ENCODE measurements at places on chromosomes 6 and 20. TPM values are rescaled to one million over a fixed set of nuclear protein-coding genes. Genes with fewer than 3 reads are reported as not detected.

DNA sequence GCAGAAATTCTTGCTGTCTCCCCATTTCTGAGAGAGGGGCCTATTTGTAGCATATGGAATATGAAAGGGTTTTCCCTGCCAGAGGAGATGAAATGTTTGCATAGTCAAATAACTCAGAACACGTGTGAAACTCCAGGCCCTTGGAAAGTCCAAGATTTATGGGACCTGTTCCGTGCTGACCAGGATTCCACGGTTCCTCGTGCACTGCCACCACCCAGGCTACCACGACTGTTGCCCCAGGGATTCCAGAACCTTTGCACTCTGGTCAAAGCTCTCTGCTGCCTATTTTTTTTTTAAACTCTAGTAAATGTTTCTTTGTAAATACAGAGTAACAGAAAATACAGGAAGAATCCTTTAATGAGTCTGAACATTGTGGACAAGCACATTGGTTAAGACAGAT, 35.0 kb downstream of the MYLK4 start:
- DNase-seq: no peak

DNA sequence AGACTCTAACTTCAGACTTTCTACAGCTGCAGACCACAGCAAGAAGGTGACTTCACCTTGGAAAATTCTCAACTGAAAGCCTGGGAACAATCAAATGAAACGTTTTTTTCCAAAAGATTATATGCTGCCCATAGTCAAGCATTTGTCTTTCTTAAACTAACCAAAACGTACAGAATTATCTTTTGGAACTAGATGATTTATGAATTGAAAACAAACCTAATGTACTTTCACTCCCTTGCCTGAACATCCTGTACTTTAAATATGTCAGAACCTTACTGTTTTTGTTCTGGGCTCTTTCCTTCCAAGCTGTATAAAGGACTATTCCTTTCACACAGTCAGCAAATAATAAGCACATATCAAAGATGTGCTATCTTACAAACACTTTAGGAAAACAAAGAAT, 62.4 kb upstream of the TNFAIP3 start:
- DNase-seq: peak; percentile 61

RGS17 gene
- total RNA-seq: not detected

DNA sequence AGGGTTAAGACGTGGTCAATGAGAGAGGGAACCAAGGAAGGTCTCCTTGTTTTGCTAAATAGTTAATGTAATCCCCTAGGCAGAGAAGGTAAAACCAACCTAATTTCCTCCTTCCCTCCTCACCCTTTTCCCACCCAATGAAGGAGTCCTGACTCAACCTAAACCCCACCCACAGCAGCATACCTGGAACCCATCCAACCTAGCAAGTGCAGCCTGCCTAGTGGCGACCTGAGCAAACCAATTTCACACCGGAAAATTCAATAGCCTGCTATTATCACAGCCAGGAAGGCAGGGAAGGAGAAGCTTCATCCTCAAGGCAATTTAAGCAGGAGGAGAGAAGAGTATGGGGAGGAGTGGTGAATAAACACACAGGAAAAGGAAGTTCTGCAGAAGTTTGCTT, 46.9 kb downstream of the OSTM1 start:
- DNase-seq: no peak

- DNase-seq: no peak
Observed at GRCh38 chr6:111417181-111417585, 65.8 kb downstream of the REV3L start.

DNA sequence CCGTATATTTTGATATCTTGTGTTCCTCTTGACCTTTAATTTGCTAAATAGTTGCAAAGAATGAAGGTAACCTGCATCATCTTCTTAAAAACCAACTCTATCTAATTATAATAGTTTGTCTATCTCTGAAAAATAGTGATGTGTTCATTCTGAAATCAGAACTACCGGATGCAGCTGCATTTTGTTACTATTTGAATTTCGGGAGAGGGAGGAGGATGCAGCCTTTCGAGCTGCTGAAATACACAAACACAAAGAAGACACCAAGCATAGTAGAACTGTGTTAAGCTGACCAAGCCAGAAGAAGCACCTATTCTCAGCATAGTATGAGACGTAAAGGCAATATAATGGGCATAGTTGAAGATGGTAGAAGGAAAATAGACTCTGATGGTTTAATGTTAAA, 33.1 kb downstream of the PTPN1 start:
- no peak for DNase-seq

DNA sequence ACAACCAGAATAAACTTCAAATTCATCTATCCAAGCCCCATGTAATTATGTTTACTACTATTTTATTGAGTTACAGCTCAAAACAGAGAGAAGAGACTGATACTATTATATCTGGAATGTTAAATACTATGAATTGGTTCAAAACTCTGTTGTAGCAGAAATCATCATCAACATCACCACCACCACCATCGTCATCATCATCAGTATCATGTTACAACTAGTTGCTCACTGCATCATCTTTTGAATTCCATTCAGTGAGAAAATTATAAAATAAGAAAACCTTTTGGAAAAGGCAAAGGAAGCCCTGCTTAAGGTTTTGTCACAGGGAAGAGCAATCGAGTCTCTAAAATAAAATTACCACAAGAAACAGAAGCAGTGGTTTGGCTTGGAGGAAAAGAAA, 36.2 kb upstream of the THEMIS start:
- DNase-seq: no peak

WFDC5 gene
- total RNA-seq: not detected

GRCh38 chr20:21125072-21125848, 622 bp upstream of the KIZ start:
- no peak for DNase-seq

DNA sequence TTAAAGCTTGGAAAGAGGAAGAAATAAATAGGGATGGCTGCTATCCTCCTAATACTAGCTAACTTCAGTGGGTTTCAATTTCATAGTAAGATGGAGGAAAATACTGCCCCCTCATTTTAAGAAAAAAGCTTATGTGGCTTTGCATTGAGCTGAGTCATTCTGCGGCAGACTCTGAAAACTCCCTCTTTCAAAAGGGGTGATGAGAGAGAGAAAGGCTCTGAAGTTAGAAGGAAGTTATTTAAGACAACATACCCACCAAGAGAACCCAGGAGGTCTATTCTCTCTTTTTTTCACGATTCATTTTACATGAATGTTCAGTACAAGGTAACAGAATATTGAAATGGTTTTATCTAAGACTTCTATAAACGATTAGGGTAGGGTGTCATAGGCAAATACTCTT, 4.5 kb downstream of the PRDM13 start:
- DNase-seq: no peak

SSTR4 gene
- not detected for total RNA-seq

GRCh38 chr6:145626857-145627256, 108.5 kb downstream of the EPM2A start:
- no peak for DNase-seq

- DNase-seq: peak; percentile 33
Observed at GRCh38 chr6:42978487-42978838, 518 bp downstream of the PEX6 start.

- DNase-seq: no peak
Observed at GRCh38 chr20:1440024-1440423, 26.6 kb downstream of the NSFL1C start.

CRISP2 gene
- total RNA-seq: not detected

DNA sequence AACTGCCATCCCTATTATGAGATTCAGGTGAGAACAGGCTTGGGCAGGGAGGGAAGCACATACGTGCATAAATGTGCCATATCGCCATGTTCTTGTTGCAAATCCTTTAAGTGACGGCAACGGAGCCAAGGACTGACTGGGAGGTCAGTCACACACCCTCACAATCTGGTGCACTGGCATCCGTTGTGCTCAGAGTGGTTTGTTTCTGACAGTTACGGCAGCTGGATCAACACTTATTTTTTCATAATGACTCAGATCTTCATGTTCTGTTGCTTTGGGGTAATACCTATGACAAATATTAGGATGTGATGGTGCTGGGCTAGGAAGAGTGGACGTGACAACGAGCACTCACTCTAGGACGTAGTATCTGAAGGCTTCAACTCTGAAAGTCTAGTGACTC, 56.2 kb upstream of the PREP start:
- DNase-seq: no peak

DNA sequence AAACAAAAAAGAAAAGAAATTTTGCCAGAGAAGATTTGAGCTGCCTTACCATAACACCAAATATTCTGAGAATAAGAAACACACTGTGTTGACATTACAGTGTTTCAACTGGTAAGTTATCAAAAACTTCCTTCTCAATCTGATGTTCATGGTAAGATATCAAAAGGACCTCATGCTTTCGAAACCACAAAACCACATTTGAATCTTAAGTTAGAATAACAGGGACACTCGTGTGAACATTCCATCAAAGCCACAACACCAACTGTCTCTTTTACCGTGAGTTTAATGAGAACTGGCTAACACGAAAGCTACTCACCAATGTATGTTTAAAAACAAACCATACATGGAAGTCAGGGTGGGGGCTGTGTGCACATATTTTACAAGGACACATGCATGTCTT, 73.0 kb upstream of the OPRM1 start:
- peak; percentile 37 for DNase-seq

DNA sequence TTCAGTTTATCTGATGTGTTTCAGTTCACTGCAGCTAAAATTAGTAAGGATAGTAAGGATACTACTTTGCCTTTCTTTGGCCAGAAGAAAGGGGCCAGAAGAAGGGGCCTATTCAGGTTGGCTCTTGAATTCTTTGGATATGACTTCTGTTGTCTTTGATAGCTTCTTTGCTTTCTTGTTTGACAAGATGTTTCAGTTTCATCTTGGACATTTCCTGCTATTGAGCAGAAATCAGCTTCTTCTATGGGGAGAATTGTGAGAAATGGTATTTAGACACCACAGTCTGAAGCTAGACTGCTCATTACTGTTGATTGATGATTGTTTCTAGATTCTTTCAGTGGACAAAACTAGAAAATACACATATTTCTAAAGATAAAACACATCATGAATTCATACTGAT, 23.2 kb downstream of the L3MBTL3 start:
- no peak for DNase-seq

DNA sequence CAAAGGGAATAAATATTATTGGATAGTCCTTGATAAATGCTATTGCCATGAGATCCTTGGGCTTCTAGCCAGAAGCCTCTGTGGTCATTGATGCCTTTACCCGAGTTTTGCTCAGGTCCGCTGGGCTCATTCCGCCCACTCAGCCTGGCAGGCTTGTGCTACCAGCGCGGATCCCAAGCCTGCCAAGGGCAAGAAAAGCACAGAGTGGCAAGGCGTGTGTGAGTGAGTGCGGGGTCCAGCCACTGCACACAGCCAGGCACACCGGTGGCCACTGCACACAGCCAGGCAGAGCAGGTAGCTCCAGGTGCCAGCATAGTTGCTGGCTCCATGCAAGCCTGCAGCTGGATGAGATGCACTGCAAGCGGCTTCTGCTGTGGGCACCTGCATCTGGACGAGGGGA, 38.7 kb downstream of the STK38 start:
- DNase-seq: no peak

Data from naive thymus-derived CD4-positive, alpha-beta T cell (primary cell).